Pulmonary artery endothelial cell (primary cell): ENCODE measurements at places on chromosomes 6 and 20.

DNA sequence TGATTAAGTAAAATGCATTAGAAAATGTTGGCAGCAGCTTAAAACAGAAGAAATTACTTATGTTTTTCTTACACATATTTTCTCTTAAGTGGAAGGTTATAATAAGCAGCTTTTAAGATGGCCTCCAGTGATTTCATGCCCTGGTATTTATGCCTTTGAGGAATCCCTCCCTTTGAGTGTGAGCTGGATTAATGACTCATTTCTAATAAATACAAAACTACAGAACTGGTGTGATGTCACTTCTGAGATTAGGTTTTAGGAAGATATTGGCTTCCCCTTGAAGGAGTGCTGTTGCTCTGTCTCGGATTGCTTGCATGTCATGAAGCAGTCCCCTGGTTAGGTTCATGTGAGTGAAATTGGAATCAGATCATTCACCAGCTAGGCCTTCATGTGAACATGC, 143.2 kb upstream of the EPHA7 start:
- DNase-seq = no peak

- DNase-seq = no peak
These were observed 59.4 kb downstream of the WDR27 start for GRCh38 chr6:169642455-169642854.

GRCh38 chr20:54148947-54149764, 24.6 kb downstream of the CYP24A1 start:
- no peak for DNase-seq

DNA sequence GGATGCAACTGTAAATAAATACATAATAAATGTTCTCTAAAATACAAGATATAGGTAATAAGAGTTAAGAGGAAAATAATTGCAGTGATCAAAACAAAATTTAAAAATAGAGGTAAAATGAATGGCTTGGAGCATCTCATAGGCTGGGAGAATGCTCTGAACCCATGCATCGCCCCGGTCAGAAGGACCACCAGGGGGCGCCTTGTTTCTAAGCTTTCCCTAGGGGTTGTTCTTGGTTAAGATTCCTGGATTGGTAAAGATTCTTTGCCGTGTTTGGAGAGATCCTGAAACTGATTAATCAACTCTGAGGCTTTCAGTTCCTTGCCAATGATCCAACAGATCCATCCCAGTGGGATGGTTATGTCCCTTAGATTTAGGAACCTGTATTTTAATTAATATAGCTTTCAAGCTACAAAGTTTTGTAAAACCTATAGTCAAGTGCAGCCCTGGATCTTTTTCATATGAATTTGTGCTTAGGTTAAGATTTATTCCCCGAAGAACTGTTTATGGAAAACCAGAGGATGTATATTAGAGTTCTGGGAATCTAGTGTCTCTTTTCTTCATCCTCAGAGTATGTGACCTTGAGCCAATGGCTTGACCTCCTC, 45.3 kb upstream of the PRELID3B start:
- peak; percentile 11 for DNase-seq

DNA sequence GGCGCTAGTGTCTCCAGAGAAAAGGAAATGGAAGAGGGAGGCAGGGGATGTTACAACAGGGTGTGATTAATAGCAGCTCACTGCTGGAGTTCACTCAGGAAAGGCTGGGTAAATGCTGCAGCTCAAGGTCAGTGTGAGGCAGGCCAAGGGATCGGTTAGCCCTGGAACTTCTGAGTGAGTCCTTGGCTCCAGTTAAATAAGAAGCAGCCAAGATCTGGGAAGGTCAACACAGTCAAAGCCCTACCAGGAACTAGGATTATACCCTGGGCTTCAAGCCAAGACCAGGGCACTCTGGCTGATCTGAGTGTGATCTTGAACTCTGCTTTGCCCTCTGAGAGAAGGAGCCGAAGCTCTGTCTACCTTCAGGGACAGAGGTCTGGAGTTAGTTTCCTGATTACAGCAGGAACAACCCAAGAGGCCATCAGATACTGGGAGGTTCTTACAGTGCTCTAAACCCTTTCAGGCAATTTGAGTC, 44.3 kb downstream of the TPD52L1 start:
- peak; percentile 60 for DNase-seq

DNA sequence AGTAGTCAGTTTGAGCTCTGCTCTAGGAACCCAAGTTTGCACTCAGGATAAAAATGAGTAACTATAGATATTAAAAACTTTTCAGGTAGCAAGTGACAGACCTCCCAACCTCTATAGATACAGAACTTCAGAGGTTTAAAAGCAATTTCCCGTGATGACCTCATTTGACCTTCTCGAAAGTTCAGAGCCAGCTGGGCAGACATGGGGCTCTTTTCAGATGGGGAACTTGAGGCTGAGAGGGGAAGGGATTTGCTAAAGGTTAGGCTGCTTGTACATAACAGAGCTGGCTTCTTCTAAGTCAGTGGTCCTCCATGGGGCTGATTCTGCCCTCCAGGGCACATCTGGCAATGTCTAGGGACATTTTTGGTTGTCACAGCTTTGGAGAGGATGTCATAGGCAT, 58.8 kb upstream of the ZNF831 start:
- DNase-seq = no peak

GRCh38 chr6:109393157-109393885, 11.1 kb upstream of the CD164 start:
- no peak for DNase-seq

DNA sequence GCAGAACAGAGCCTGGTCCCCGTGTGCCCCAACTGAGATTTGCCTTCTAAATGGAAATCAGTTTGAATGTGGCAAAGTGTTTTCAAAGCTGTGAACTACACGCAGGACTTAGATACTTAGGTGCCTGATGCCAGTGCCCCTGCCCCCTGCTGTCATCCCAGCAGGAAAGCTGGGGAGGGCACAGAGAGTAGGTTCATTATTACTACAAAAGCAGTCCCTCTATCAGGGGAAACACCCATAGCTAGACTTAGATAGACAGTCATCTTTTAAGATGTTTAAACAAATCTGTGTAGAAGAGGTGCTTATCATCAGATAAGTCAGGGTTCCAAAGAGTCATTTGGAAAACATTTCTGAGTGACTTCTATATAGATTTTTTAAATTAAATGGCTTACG, 155.0 kb upstream of the SNX9 start:
- no peak for DNase-seq
